T-cell (primary cell): ENCODE measurements at places on chromosomes 6 and 20.

DNA sequence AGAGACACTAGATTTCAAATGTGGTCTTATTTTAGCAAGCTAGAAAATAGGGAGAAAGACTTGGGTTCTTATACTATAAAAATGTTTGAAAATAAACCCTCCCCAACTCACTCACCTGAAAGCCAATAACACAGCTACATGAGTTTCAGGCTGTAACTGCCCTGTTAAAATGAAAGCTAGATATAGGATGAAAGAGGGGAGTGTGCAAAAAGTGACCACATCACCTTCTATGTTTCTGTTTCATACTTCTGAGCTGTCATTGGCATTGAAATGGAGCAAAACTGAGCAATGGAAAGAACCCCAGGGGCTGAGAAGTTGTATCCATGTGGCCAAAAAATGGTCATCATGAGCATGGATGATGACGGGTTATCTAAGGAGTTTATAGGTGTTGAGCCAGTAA, 148.1 kb upstream of the TENT5A start:
- DNase-seq = no peak

- DNase-seq = no peak
Observed at GRCh38 chr6:1110164-1110563, 201.7 kb upstream of the FOXQ1 start.

GRCh38 chr20:22394583-22394982, 189.8 kb downstream of the FOXA2 start:
- no peak for DNase-seq

DNA sequence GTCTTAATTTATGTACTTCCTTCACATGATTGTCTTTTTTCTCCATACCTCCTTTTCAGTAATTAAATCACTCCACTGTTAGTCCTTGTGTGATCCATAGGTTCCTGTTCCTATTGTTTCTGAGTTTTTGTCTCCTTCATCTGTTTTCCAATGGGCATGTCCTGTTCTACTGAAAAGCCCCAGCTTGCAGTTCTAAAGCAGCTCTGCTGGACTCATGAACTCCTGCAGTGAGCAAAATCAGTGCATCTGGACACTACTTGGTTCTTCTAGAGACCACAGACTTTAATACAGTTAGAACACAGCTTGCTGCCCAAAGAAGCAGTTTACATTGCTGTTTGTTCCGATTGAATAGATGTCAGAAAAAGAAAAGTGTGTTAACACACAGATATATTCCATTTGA, 593.3 kb upstream of the HS3ST5 start:
- DNase-seq = no peak

- no peak for DNase-seq
Observed at GRCh38 chr6:70852667-70853246, 104.1 kb downstream of the B3GAT2 start.

GRCh38 chr20:44643596-44644229, 7.8 kb downstream of the ADA start:
- DNase-seq = peak; percentile 46

GRCh38 chr6:73073238-73073637, 152.1 kb downstream of the KHDC1L start:
- no peak for DNase-seq

DNA sequence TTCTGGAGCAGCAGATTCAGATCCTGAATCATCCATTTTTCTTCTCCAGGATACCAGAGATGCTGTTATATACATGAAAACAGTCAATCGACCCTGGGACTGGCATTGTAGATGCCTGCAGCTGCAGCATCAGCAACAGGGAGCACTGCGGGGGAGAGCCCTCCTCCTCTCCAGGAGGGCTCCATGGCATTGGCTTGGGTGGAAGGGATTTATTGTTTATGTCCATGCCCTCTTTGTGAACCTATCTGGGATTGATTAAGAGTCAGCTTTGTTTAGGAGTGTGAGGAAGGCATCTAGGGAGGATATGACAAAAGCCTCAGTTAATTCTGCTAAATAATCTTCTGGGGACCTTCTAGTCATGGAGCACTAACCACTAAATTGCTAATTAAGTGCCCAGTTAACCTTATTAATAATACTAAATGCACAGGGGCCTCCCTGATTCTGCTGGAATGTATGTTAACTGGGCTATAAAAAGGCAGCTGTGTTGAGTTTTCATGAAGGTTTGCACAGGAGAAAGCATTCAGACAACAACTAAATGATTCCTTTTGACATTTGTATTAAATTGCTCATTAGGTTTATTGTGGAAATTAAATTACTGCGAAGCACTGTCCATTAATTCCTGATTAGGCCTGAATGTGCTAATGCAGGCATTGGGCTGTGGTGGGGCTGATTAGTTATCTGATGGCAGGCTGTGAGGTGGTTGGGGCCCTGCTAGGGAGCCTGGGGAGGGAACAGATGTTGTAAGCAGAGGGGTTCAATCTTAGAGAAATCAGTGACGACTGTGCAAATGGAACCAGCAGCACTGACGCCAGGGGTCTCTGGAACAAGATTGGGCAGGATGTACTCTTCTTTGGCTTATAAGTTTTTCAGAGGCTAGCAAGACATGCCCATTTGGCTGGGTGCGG, 57.6 kb downstream of the IMPG1 start:
- DNase-seq = no peak

- DNase-seq = no peak
Observed at GRCh38 chr20:61922411-61922810, 143.3 kb downstream of the TAF4 start.

DNA sequence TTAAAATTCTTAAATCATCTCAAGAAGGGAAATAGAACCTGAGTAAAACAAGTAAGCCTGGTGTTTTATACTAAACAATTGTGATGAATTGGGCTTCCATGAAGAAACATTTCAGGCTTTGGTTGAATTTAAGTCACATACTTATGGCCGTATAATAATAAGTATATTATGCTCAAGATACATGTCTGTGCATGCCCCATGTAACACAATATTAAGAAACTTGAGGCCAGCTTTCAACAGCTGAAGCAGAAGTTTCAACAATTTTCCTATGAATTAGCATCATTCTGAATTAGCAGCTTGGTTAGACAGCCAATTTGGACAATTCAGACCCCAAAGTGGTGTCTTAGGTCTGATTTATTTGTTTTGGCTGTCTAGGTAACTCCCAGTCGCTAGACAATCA, 243.7 kb downstream of the MYLK4 start:
- no peak for DNase-seq

GRCh38 chr6:44201638-44202303, 15.0 kb upstream of the MYMX start:
- DNase-seq = no peak

GRCh38 chr6:56033401-56033800, 158.0 kb upstream of the BMP5 start:
- DNase-seq = no peak

DNA sequence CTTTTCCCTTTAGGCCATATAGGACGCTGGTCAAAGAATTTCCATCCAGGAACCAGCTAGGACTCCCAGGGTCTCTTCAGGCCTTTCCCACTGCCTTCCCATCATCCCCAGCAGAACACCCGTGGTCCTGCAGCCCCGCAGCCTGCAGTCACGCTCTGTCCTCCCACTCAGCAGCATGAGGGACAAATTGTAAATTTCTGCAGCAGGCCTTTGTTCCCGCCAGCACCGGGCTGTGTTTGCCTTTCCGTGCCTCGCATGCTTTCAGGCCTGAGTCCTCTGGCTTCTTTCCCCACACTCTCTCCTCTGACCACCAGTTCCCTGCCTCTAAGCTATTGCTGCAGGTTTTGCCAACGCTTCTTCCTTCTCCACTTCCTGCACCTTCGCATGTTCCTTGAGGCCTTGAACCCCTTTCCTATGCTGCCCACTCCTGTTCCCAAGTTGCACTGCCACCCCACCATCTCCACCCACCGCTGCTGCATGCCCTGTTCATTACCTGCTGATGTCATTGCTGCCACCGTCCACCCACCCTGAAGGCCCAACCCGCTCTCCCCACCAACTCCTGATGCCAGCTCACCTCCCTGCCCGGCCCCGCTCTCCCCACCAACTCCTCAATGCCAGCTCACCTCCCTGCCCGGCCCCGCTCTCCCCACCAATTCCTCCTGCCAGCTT, 49.8 kb downstream of the RNASET2 start:
- DNase-seq = no peak

GRCh38 chr6:33488339-33488738, 34.0 kb downstream of the ZBTB9 start:
- DNase-seq = no peak

DNA sequence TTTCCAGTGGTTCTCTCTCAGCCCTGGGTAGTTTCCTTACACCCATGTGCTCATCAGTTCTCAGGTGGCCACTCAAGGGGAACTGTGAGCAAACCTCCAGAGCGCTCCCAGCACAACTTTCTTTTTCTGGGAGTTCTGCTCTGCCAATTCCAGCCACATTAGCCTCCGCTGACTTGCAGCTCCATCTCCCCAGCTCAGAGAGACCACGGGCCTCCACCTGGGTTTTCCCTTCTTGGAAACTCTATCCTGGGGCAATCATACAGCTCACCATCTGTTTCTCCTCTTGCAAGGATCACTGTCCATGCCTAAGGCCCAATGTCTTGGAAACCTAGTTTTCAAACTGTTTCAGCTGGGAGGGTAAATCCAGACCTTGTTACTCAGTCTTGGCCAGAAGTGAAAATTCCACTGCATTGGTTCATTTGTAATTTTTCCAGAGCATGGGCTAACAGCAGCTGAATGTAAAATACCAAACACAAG, 129.9 kb downstream of the EYA2 start:
- no peak for DNase-seq

DNA sequence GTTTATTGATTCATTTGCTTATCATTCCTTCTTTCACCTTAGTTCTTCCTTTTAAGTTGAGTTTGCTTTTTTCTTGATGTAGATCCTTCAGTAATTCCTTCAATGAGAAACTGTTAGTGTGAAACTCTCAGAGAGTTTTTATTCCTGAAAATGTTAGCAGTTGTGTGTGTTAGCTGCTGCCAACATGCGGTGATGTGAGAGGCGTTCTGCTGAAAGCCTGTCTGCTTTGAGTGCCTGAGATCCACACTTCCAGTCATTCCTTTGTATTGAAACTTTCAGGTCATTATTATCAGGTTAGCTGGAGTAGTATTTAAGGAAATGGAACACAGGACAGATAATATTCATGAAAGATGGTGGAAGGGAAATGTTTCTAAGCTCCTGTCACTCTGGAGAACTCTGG, 70.0 kb upstream of the SUPT3H start:
- no peak for DNase-seq

DNA sequence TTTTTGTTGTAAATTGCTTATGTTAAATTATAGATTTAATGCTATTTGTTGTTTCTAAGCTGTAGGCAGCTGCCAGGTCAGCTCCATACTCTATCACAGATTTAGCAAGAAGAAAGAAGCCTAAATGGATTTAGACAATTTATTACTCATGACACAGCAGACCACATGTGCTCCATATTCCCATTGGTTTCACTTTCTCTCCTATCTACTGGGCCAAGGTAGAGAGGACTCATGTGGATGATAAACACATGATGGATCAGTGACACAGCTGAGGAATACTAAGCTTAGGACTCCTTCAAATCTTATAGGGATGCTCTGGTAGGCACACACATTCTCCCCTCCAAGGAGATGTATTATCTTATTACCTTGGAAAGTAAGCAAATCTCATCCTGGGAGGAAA, 553.0 kb upstream of the ADGRB3 start:
- no peak for DNase-seq
